Activated CD8-positive, alpha-beta memory T cell treated with anti-CD3 and anti-CD28 coated beads for 1 hour (primary cell): ENCODE measurements at places on chromosomes 3 and 15.

- peak; percentile 82 for DNase-seq
Observed at GRCh38 chr3:61251174-61251972, at the start of gene FHIT. TSS of gene FHIT (minus strand) at chr3:61251452.

- DNase-seq, result no peak
Observed at GRCh38 chr3:60973321-60973720, 277.9 kb downstream of the FHIT start.

DNA sequence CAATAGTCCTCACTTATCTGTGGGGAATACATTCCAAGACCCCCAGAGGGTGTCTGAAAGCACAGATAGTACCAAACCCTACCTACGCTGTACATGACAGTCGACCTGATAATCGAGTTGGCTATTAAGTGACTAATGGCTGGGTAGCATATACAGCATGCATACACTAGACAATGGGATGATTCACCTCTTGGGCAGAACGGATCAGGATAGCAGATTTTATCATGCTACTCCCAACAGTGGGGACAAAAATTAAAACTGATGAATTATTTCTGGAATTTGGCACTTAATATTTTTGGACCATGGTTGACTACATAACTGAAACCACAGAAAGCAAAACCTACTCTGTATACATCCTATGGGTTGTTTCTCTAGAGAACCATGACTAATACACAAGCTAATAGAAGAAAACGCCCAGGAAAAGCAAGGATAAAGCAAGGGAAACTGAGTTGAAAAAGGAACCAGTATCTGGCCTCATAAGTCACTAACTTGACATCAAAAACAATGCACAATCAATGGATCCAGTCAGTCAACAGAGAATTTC, 15.5 kb downstream of the ATG3 start:
- no peak for DNase-seq

DNA sequence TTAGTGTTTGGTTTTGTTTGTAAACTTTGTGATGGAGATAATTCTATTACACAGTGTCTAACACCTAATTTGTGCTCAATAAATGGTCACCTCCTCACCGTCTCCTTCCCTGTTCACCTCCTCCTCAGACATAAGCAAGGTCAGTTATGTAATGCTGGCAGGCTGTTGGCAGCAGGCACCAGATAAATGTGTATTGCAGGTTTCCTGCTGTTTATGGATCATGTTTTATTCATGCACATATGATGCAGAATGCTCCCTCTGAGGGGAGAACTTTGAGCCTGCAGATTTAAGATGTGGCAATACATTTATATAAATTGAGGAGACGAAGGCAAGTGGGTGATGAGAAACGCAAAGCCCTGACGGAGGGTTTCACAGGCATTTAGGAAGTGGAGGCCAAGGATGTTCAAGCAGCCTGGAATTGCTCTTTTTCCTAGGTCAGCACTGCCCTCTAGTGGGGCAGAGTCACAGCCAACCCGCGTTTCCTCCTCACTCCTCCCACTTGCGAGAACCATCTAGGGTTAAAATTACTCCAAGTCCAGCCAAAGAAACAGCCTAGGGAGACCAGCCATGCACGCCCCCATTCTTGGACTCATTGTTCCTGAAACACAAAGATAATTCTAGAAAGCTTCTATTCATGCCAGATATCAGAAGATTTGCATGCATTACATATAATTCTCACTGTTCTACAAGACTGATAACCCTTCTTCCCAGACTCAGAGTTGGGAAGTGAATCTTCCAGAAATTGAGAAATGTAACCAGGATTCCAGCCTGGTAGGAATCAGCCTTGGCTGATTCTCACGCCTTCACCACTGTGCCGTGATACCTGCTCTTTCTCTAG, 228.7 kb downstream of the SLCO3A1 start:
- DNase-seq, result no peak

DNA sequence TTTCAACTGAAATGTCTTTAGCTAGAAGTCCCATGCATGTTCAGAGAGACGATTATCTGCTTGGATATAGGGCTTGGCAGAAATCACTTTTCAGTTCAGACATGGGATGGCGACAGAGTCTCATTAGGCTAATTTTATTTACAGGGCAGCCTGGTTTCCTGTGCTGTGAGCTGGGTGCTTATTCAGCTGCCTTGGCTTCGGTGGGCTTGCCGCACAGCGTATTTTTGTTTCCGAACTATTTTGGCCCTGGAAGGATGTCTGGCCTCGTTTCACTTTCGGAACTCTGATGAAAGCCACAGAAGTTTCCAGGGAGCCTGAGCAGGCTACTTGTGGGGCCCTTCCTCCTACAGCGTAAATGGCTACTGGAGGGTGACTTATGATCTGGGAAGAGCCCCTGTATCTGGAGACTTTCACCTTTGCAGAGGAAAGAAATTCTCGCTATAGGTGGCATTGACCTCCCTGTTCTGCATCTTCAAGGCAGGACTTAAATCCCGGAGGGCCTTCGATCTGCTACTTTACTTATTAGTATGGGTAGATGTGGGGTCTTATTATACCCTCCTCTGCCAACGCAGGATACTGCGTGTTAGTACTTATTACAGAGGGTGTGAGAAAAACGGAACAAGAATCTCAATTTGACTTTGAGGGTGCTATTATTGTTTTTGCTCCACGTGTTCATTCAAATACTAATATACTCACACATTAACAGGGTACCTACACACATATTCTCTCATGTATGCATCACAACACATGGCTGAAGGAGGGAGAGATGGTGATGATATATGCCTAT, 364.0 kb upstream of the RBMS3 start:
- DNase-seq, result no peak

- no peak for DNase-seq
Observed at GRCh38 chr3:158084651-158085050, 21.6 kb downstream of the SHOX2 start.

DNA sequence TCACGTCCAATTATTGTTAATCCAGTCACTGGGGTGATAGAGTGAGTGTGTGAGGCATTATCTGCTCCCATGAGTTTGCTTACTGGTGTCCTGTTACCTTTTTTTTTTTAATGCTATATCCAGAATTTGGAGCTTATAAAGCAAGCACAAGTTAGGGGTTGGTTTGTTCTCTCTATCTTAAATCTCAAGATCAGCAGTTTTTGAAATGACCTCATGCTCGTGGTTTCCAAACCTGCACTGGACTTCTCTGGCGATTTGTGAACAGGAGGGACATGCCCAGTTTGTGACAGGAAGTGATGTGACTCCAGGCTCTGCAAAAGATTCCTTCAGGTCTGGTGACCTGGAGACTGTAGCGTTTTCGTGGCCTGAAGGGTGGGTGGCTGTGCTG, 25.6 kb downstream of the XYLB start:
- no peak for DNase-seq

- DNase-seq, result no peak
Observed at GRCh38 chr3:60920519-60920918, 330.7 kb downstream of the FHIT start.

DNA sequence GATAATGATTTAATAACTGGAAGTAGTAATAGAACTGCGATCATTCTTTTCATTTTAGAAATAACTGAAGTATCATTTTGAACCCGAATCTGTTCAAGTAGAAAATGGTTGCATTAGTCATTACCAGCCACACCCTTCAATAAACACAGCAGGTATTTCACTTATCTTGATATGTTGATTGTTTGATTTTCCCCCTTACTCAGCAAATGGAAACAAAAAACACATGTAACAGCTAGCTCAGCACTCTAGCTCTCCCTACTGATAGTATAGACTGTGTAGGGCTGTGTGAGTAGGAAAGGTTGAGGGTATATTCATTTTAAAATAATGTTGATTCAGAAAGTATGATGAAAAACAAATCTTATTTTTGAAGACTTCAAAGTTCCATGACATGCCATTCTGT, 1.1 kb upstream of the GPR149 start:
- DNase-seq, result no peak

- no peak for DNase-seq
Observed at GRCh38 chr3:4615750-4616149, 122.6 kb downstream of the ITPR1 start.

GRCh38 chr15:88302373-88302772, 45.8 kb upstream of the NTRK3 start:
- DNase-seq, result no peak

DNA sequence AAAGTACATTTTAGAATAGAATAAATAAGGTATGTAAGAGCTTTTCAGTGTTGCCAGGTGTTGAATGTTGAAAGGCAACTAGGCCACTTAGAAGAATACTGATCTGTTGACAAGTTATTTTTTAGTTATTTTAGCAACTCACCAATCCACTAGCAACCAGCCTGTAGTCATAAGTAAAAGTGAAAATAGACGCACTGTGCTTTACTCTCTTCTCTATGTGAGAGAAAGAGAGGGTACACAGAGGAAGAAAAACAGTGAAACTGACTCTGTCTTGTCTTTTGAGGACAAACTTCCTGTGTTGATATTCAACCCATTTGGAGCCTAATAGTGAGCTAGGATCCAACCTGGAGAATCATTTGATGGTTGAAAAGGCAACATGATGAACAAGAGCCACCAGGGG, 327.1 kb upstream of the GOLIM4 start:
- DNase-seq, result no peak

DNA sequence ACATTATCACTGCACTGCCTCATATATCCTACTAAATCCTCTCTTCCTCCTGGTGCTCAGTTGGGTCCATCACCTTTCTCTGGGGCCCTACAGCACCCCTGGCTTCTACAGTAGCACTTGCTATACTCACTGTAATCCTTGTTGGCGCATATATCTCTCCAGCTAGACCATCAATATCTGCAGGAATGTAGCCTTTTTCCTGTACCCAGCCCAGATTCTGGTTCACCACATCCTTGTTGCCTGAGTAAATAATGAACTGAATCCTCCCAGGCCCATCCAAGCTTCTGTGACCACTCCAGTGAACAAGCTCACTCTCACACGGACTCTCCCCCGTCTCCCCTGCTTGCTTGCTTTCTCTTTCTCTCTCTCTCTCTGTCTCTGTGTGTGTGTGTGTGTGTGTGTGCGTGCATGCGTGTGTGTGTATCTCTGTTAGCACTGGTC, 62.5 kb upstream of the LIPC start:
- no peak for DNase-seq

DNA sequence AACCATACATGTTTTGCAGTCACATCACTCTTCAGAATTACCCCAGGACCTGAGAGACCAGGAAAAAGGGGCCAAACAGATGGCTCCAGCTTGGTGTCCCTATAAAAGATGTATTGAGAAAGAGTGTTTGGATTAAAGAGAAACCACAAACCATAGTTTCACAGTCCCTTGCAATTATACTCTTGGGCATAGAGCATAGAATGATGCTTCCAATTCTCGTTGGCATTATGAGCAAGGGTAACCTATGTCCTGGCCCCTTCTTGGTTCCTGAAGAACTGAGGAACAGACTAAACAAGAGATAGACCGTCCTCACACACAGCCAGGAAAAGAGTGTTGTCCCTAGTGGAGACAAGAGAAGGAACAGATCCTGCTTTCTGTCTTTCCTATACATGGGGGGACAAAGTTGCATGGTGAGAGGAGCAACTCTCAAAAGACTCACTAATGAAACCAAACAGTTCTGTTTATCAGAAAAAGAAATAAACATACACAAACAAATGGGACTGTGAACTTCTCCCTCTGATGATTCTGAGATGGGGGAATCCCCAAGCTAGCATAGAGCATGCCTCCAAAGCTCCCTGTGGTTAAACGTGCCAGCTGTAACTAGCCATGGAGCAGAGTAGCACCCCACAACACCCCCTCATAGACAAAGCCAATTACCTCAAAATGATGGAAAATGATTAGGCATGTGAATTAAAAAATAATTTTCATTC, 908.6 kb downstream of the NTRK3 start:
- no peak for DNase-seq

DNA sequence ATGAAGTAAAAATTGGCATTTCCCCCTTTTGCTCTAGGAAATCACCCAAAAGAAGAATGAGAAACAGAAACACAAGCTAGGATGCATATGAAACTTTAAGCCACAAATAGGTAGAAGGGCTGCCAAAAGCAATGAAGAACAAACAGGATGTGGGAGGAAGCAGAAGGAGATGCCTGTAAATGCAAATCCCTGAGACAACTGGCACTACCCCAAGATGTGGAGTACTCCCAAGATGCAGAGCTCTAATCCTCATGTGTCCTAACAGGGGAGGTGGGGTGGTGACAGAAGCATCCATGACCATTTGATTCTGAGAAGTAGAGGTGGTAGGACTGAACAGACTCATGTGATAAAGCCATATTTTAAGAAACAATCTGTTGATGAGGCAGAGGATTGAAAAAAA, 31.9 kb upstream of the ZNF280D start:
- no peak for DNase-seq

- DNase-seq, result no peak
Observed at GRCh38 chr3:143063018-143063417, 56.6 kb upstream of the CHST2 start.

- peak; percentile 63 for DNase-seq
Observed at GRCh38 chr3:187748050-187748481, 2.8 kb upstream of the BCL6 start.

GRCh38 chr3:161426758-161427157, 55.4 kb upstream of the SPTSSB start:
- no peak for DNase-seq

- no peak for DNase-seq
Observed at GRCh38 chr3:57080171-57080570, 19.7 kb downstream of the SPATA12 start.

GRCh38 chr3:13728487-13728886, 151.4 kb downstream of the WNT7A start:
- no peak for DNase-seq
